ENCODE measurements at places on chromosomes 2 and 18.

- no peak for DNase-seq
These were observed 78.4 kb downstream of the SETBP1 start for GRCh38 chr18:44758861-44759631.

DNA sequence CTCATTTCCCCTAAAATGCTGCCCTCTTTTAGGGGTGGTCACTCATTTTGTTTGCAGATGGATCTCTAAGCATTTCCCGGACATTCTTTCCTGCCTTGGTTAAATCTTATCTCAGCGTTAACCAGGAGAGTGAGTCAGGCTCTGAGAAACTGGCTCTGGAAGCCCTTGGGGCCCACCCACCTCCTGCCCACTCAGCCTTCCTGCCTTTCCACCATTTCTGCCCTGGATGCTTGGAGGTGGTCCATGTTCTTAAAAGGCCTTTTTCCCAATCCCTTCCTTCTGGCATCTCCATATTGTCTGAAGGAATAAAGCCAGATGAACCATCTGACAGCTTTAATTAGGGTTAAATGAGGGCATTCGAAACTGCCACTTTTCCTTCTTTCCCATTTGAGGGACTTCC lies 9.5 kb downstream of the HK2 start:
- no peak for DNase-seq

DNA sequence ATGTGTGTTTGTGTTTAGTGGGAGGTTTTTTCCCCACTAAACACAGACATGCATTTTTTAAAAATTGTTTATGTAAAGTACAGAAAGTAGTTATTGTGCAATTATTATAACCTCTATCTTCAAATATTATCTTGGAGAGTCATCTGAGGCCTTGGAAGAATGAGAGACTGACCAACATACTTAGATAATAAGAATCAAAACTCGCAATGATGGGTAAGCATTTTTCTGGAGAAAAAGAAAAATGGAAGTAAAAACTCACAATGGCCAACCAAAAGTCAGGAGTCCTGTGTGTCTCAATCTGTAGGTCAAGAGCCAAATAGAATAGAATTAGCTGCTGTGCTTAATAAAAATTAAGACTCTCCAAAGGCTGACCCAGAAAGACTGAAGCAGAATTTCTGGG lies 43.0 kb downstream of the MEMO1 start:
- DNase-seq = no peak

- DNase-seq = no peak
These were observed 99.6 kb upstream of the MAP2 start for GRCh38 chr2:209324281-209324680.

DNA sequence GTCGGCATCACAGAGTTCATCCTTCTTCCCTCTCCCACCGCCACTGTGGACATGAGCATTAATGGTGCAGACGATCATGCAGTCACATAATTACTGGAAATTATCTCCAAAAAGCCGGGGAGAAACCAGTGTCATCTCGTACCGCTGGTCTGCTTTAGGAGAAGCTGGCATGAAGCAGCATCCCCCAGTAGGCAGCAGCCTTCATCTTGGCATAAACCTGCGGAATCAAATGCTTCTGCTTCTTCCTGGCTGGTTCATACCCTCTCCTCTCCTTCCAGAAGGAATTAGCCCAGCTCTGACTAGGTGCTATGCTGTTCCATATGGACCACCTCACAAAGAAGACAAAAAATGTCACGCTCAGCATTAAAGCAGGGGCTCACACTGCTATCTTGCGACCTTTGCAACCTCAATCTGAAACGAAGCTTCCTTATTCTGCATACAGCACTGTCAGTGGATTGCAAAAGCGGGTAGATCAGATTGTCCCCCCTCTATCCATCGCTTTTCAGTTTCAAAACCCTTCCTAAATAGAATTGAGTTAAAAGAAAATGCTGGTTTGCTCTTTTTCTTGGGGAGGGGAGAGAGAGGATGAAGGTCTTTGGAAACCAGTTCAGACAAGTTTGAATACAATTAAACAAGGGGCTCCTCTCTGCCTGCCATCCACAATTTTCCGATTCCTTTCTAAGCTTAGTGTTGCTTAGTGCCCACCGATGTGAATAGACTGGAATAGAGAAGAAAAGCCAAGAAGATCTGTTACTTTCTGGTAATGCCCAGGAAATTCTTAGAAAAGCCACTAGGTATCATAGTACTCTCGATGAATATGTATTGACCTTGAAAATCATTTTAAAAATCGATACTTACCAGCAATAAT lies 212.1 kb upstream of the ZNF521 start:
- DNase-seq = no peak

- DNase-seq = no peak
These were observed 29.1 kb downstream of the ERMN start for GRCh38 chr2:157296490-157296889.

GRCh38 chr2:190646780-190647522 lies 1.9 kb upstream of the NAB1 start:
- DNase-seq = no peak

DNA sequence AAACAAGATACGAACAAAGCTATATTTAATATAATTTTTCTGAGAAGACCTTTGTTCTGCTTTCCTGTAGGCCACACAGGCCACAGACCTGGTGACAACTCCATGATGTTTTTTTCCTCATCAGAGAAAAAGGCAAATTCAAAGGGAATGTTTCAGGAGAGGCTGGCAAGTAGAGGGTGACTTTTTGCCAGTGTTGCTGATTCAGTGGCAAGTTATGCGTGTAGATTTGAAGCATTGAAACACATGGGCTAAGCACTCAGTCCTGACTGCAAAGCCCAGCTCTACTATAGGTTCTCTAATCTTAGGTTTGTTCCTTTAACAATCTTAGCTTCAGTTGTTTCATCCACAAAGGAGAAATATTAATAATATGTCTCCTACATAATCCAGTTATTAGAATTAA lies 499.8 kb downstream of the SUCLG1 start:
- DNase-seq = no peak

- no peak for DNase-seq
These were observed 4.0 kb upstream of the SLC20A1 start for GRCh38 chr2:112641701-112642100.

DNA sequence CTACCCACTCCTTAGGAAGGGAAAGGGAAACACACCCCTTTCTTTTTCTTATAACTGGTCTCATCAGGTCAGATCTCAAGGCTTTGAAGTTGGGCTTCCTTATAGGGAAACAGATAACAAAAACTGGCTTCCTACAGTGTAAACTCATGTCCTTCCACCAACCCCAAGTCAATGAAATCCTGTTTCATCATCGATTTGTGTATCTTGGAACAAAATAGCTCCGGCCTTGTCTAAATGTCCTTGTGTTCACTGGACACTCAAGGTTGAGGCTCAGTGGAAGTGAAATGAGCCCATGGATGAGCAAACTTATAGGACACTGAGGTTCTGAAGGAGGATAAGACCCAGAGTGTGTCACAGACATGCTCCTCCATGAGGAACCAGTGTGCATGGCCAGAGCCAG lies 156.1 kb upstream of the REV1 start:
- no peak for DNase-seq

All from NCI-H82 (cell line).